ENCODE measurements at places on chromosomes 3 and 15.

DNA sequence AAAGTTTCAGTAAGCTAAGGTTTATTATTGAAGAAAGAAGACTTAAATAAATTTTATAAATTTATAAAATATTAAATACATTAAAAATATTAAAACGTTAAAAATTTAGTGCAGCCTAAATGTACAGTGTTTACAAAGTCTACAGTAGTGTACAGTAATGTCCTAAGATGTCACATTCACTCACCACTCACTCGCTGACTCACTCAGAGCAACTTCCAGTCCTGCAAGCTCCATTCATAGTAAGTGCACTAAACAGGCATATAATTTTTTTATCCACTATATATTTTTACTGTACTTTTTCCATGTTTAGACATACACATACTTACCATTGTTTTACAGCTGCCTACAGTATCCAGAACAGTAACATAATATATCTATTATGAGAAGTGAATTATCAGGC, 51.5 kb downstream of the TJP1 start:
- no peak for DNase-seq

GRCh38 chr15:82058517-82059204, 12.8 kb upstream of the MEX3B start:
- no peak for DNase-seq

GRCh38 chr3:102225407-102226132, 209.2 kb upstream of the ZPLD1 start:
- DNase-seq: no peak

DNA sequence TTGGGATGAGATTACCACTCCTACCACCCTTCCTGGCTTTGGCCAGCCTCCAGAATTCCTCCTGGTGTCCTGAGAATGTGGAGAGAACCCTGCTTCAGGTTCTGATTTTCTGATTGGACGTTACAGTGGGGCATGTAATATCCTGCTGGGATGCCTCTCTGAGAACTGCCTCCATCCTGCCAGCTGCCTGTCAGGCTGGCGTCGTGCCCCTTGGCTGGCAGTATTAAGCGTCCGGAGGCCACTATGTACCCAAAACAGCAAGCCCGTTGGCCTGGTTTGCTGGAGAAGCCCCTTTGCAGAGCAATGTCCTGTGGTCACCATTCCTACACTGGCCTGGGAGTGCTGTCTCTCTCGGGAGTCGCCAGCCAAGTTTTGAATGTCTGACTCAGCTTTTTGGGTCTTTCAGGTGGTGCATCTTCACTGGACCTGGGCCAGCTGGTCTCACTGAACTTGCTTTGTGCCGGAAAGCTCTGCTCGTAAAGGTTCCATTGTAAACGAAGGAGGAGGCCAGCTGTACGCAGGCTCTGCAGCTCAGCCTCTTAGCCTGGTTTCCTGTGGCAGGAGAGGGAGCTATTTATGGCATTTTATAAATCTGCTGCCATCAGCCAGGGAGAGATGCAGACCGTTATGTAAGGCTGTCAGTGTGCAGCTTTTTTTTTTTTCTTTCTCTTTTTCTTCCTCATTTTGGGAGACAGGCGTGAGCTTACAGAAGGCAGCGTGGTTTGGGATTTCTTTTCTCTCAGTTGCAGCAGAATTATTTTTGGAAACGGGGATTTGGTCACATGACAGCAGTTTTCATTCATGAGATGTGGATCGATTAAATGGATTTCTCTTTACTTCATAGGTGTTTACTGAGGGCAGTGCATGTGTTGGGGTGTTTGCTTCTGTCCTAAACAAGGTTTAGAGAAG, 19.0 kb upstream of the TRAK1 start:
- DNase-seq: no peak
